ENCODE measurements at places on chromosomes 3 and 15. TPM values are rescaled to one million over a fixed set of nuclear protein-coding genes. Genes with fewer than 3 reads are reported as not detected.
A peak's percentile ranks its signal among the peaks of the same experiment; 100 is the strongest.

The GLT8D1 gene
- total RNA-seq: 133 TPM

- no peak for DNase-seq
Observed at GRCh38 chr15:39850436-39850835, 67.8 kb upstream of the FSIP1 start.

DNA sequence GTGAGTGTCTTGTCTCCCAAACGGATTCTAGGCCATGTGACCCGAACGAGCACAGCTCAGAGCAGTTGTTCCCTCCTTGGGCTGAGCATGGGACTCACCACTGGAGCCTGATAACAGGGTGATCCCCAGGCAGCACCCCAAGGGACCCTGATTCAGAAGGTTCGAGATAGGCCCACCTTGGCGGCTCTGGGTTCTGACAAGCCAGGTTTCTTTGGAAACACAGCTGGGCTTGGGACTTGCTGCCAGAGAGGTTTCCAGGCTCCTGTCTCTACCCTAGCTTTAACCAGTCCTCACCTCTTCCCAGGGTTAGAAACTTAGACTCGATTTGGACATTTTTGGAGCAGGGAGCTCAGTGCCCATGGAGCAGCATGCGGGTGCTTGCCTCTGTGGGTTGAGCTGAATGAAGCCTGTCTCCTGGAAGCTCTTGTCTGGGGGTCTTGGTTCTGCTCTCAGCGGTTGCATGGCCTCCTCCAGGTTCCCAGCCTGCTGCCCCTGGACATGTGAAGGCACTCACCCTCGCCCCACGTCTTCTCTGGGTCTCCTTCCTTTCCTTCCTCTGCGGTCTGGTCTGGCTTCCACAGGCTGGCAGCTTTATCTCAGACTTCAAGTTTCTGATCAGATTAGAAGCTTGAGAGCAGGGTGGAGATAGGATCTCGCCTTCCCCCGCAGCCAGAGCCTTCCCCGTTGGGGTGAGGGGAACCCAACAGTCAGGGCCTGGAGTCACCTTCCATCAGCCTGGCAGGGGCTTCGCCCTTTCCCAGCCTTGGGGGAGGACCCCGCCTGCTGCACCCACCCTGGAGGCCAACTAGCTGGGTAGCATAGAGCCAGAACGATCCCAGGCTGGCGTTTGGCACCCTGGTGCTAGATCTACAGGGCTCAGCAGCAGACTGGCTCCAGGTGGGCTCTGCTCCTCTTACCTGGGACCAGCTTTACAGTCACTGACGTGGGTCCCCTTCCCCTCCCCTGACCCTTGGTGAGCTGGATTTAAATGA is 21.0 kb downstream of the PAQR5 start:
- no peak for DNase-seq

DNA sequence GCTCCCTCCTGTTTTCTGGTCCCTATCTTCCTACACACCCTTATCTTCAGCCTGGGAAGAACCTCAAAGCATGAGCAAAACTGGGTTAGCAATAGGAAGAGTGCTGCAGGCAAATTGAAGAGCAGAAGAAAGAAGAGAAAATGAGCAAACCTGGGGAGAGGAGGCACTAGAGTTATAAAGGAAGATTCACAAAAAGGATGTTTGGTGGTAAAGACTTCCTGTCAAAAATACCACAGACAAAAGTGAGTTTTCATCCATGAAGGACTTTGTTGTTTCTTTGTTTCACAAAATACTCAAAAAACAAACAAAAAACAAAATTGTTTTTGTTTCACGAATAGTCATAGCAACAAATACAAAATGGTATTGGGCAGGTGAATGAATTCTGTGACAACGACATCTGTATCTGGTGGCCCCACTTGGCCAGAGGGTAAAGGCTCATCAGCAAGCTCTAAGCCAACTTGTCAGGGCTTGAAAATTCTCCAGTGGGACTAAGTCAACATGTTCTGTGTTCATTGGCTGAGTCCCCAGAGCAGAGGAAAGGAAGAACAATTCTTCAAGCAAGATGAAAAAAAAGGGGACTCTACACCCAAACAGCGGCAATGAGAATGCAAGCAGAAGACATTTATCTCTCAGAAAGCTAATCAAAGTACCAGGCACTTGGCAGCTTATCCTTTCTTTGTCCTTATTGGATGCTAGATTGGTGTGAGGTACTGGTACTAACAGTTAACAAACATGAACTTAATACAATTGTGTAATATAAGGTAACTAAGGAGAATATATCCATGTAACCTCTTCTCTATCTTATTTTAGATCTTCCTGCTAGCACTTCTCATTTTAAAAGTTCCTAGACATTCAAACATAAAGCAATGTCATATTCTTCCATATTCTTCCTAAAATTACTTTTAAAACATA is 9.7 kb downstream of the ATP8B4 start:
- DNase-seq: no peak

GRCh38 chr3:108067768-108068167 is 23.1 kb downstream of the CD47 start:
- peak; percentile 9 for DNase-seq

GRCh38 chr15:43749690-43750345 is 3.6 kb downstream of the PDIA3 start:
- DNase-seq: no peak

DNA sequence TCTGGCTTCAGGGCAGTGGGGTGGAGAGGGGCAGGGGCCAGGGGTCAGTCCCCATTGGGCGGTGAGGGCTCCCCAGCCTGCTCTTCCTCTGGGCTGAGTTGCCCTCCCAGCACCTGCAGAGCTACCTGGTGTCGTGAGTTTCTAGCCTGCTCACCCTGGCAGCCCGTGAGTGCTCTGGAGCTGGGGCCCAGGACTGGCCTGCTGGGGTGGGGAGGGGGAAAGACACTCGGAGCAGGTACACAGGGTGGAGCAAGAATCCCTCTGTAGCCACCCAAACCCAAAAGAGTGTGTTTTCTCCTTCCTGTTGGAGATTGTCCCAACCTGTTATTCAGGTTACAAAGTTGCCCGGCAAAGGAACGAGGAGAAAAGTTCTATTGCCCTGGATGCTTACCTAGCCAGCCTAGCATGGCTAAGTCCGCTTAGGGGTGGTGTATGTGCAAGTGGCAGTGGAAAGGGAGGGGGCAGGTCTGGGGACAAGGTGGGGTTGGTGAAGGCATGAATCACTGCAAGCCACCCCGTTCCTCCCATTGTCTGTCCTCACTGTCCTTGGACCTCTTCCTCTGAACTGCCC is 8.9 kb downstream of the FAM3D start:
- no peak for DNase-seq

- DNase-seq: peak; percentile 52
Observed at GRCh38 chr15:50906954-50907600, 1.4 kb upstream of the AP4E1 start.

All from renal cortical epithelial cell (primary cell).